Activated T-cell treated with anti-CD3 and anti-CD28 coated beads, Interleukin-2, amount 50 U/mL, for 4 hours (primary cell): ENCODE measurements at places on chromosomes 3 and 15.

GRCh38 chr3:156787926-156788663 is 38.1 kb upstream of the LEKR1 start:
- DNase-seq: no peak

DNA sequence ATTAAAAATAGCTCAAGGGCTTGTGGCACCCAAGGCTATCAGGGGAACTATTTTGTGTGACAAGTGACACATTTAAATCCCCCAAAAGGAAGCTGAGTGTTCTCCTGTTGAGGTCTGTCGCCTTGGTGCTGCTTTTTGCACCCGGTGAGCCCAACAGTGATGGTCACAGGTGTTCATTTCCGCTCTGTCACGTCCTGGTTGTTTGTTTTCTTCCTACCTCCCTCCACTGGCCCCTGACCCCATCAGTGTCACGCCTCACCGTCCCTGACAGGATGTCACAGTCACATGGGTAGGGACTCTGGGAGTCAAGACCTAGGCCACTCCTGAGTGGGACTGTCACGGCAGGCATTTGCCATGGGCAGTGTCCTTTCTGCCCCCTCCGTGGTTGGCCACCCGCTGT is 11.2 kb downstream of the SLCO3A1 start:
- no peak for DNase-seq

DNA sequence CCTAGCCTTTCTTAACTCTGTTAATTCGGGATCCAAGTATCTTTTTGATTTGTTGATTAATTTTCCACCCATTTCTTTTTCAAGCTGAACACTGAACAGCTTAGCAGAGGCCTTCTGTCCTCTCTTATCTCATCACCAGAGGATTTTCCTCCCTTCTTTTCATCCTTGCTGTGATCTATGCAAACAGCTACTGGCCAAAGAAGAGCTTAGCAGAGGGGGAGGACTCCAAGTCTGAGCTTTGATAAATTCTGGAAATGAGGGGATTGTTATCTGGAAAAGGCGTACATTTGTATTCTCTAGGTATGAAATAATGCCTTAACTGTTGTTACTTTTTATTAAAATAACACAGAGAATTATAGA is 13.4 kb downstream of the DZIP3 start:
- no peak for DNase-seq

GRCh38 chr15:63448266-63448665 is 56.1 kb upstream of the USP3 start:
- no peak for DNase-seq

GRCh38 chr15:32979710-32980109 is 214.8 kb downstream of the FMN1 start:
- DNase-seq: no peak

DNA sequence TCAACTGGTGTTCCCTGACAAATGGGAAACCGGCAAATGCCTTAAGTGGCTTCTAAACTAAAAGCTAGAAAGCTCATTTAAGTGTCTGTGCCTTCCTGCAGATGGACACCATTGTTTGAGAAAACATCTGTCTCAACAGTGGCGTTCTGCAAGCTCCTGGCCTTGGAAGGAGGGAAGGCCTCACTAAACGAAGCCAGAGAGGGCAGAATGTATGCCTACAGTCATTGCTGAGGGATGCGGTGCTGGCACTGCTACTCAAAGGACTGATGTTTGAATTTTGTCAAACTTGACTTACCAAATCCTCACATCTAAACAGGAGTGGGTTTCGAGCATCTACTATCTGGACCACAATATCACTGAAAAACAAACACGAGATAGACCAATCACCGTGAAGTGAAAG is 12.2 kb downstream of the LSG1 start:
- DNase-seq: no peak
